ENCODE measurements at places on chromosomes 13 and 19. TPM values are rescaled to one million over a fixed set of nuclear protein-coding genes. Genes with fewer than 3 reads are reported as not detected.
A peak's percentile ranks its signal among the peaks of the same experiment; 100 is the strongest.

IGFL2 gene
- not detected for total RNA-seq

PRDX2 gene
- 217 TPM for total RNA-seq

ALKBH7 gene
- total RNA-seq = 67.7 TPM

TTC9B gene
- not detected for total RNA-seq

LYPD3 gene
- 0.73 TPM for total RNA-seq

MRPL54 gene
- 52.4 TPM for total RNA-seq

MYH14 gene
- 195 TPM for total RNA-seq

GRCh38 chr19:28196961-28197360, 1016.0 kb downstream of the UQCRFS1 start:
- H3K4me3 ChIP-seq = no peak overlapping the region
- DNase-seq = peak; percentile 17
- H3K36me3 ChIP-seq = no peaks in the 10 kb centered on the region
- H3K27me3 ChIP-seq = no peaks in the 10 kb centered on the region
- no peaks in the 10 kb centered on the region for H3K4me1 ChIP-seq
- no peak overlapping the region for H3K27ac ChIP-seq

DNA sequence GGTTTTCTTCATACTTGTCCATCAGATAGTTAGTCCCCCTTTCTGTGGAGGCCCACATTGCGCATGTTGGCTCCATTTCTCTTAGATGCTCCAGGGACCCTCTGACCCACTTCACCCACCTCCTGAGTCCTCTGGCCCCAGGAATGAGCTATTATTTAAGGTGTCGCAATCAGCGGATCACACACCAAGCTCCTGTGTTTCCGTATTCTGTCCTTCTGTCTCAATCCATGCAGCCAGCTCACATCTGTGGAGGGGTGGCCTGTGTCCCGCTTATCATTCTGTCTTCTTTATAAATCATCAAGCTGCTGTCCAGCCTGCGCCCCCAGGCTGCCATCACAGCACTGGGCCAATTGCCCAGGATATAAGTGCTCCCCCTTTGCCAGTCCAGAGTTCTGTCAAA, 4.7 kb downstream of the ZNF230 start:
- H3K4me1 ChIP-seq = peaks cover 29% of the 10 kb centered on the region
- H3K27me3 ChIP-seq = no peaks in the 10 kb centered on the region
- DNase-seq = no peak
- no peak overlapping the region for H3K4me3 ChIP-seq

GRCh38 chr13:35140831-35141230, 198.8 kb downstream of the NBEA start:
- no peaks in the 10 kb centered on the region for H3K27me3 ChIP-seq
- peaks cover 5% of the 10 kb centered on the region for H3K4me1 ChIP-seq
- no peak overlapping the region for H3K4me3 ChIP-seq
- no peak overlapping the region for H3K27ac ChIP-seq
- no peaks in the 10 kb centered on the region for H3K36me3 ChIP-seq
- DNase-seq = no peak

DNA sequence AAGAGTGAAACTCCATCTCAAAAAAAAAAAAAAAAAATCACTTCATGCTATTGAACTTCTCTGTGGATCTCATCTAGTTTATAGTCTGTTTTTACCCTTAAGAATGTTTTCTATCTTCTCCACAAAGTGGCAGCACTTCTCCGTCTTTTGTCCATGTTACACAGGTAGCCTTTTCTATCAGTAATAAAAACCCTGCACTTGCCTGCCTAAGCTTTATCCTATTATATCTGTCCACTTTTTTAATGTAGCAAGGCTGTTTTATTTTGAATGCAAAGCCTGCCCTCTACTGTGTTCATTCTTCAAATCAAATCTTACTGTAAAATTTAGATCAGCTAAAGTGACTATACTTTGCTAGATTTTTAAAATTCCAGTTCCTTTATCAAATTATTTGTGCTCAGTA, 124.0 kb downstream of the STOML3 start:
- no peak for DNase-seq
- H3K36me3 ChIP-seq = no peaks in the 10 kb centered on the region
- H3K4me3 ChIP-seq = no peak overlapping the region

- DNase-seq = no peak
- no peaks in the 10 kb centered on the region for H3K4me1 ChIP-seq
- H3K27ac ChIP-seq = no peak overlapping the region
- no peaks in the 10 kb centered on the region for H3K36me3 ChIP-seq
- H3K27me3 ChIP-seq = no peaks in the 10 kb centered on the region
- H3K4me3 ChIP-seq = no peak overlapping the region
Observed at GRCh38 chr19:22893855-22894270, 61.8 kb downstream of the ZNF723 start.

DNA sequence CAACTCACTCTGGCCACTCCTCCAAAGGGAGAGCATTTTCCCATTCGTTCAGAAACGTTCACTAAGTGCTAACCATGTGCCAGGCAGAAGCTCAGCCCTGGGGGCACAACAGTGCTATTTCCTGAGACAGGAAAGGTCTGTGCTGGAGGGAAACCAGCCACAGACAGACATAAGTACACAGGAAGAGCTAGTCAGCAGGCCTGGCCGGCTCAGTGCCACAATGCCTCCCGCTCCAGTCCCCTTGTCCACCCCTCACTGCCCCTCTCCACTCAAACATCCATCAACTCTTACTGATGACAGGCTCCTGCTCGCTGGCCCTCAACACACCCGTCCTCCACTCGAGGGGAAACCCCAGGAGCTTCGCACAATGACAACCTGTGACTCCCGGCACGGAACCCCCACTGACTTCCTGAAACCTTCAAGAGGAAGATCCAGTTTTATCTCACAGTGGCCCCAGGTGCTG, 11.3 kb upstream of the PLA2G4C start:
- H3K4me3 ChIP-seq = no peak overlapping the region
- H3K27me3 ChIP-seq = no peaks in the 10 kb centered on the region
- no peaks in the 10 kb centered on the region for H3K4me1 ChIP-seq
- DNase-seq = no peak

- H3K4me3 ChIP-seq = no peak overlapping the region
- no peaks in the 10 kb centered on the region for H3K36me3 ChIP-seq
- no peak overlapping the region for H3K27ac ChIP-seq
- no peaks in the 10 kb centered on the region for H3K27me3 ChIP-seq
Observed at GRCh38 chr19:29685326-29685725, 20.1 kb downstream of the PLEKHF1 start.

GRCh38 chr13:103282571-103283450, 216.6 kb upstream of the SLC10A2 start:
- H3K27ac ChIP-seq = no peak overlapping the region
- DNase-seq = no peak
- H3K27me3 ChIP-seq = no peaks in the 10 kb centered on the region
- no peak overlapping the region for H3K4me3 ChIP-seq

DNA sequence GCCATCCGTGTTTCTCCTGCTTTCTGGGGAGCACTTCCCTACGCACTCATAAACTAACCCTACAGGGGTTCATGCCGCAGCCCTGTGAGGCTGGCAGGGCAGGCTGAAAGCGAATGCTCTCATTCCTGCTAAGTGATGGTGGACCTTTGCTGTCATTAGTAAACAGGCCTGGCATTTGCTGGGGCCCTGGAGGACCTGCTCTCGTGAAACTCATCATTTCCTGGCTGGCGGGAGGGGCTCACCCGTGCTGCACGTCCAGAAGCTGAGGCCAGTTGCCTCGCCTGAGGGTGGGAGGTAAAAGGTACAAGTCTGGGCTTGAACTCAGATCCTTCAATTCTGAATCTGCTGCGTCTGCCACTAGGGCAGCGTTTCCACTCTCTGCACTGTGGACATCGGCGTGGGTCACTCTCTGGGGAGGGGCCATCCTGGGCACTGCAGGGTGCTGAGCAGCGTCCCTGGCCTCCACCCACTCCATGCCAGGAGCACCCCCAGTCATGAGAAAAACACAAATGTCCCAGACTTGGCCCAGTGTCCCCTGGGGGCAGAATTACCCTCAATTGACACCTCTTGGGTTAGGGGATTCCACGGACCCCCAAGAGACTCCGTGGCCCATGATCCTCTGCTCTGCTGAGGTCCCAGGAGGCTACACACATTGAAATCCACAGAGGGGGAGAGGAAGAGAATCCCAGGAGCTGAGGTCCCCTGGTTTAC, 7.0 kb downstream of the MOB3A start:
- H3K4me1 ChIP-seq = peaks cover 96% of the 10 kb centered on the region
- peak overlapping the region; percentile 96 for H3K27ac ChIP-seq
- peaks cover 14% of the 10 kb centered on the region for H3K36me3 ChIP-seq
- H3K27me3 ChIP-seq = no peaks in the 10 kb centered on the region

DNA sequence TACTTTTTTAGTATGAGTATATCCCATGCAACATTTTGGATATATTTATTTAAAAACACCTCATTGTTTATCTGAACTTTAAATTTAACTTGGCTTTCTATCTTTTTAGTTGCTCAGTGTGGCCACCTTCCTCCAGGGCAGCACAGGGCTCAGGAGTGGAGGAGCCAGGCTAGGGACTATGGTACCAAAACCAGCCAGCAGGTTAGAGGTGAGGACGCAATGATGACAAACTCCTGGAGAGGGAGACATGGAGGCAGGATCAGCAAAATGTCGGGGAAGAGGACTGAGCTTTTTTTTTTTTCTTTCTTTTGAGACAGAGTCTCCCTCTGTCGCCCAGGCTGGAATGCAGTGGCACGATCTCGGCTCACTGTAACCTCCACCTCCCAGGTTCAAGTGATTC, 29.6 kb upstream of the CALM3 start:
- H3K4me1 ChIP-seq = no peaks in the 10 kb centered on the region
- DNase-seq = no peak
- H3K27me3 ChIP-seq = no peaks in the 10 kb centered on the region
- no peaks in the 10 kb centered on the region for H3K36me3 ChIP-seq

- no peak overlapping the region for H3K4me3 ChIP-seq
- H3K36me3 ChIP-seq = no peaks in the 10 kb centered on the region
- no peak for DNase-seq
- no peaks in the 10 kb centered on the region for H3K4me1 ChIP-seq
Observed at GRCh38 chr13:46855166-46855565, 41.7 kb downstream of the HTR2A start.

Data from left lung (tissue), 14 donors.